ENCODE measurements at places on chromosomes 5 and 9.

DNA sequence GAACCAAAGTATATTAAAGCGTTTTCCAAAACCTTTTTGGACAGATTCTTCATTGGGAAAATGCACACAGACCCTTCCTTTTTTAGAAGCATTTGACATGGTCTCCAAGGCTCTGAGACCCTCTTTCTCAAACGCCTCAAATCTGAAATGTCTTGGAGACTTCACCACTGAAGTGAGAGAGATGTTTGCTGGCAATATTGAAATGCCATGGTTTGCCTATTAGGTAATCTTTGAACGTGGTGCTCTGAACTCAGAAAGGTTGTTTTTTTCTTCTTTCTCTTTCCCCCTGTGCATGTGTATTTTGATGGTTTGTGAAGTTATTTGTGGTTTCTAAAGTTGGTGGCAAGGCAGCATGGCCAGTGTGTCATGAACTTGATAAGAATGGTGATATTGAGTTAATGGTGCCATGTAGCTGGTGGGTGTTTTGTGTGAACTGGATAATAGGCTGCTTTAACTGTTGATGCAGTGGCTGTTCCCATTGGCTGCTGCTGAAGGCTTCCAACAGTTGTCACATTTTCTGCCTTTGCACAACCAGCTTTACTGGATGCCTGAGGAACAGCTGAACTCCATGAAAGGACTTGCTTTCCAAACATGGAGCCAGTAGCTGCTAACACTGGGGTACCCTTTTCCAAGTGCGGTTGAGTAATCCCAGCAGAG lies 1.7 kb downstream of the PALM2AKAP2 start:
- no peak for DNase-seq

GRCh38 chr5:179901915-179902762 lies 5.6 kb downstream of the TBC1D9B start:
- DNase-seq: no peak

GRCh38 chr5:171710451-171711024 lies 75.1 kb upstream of the SMIM23 start:
- no peak for DNase-seq

DNA sequence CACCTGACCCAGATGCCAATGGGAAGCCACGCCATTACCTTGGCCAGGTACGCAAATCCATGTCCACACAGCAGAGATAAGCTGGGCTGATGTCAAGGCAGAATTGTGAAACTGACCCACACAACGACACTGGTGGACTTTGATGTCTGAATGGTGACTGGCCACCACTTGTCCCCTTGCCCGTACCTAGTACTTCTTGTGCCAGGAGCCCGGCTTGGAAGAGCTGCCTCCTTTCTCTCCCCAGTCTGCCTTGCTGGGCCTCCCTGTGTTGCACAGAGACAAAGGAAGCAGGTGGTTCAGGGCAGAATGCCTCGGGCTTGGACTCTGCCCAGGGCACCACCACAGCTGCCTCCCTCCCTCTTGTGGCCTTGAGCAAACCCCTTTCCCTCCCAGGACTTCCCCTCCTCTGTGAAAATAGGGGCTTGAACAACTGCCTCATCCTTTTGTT lies 23.3 kb downstream of the PTGES2 start:
- DNase-seq: no peak

GRCh38 chr5:133267601-133268000 lies 215.8 kb downstream of the HSPA4 start:
- DNase-seq: no peak

- no peak for DNase-seq
Measured at GRCh38 chr5:138978080-138978479, 102.9 kb upstream of the LRRTM2 start.

DNA sequence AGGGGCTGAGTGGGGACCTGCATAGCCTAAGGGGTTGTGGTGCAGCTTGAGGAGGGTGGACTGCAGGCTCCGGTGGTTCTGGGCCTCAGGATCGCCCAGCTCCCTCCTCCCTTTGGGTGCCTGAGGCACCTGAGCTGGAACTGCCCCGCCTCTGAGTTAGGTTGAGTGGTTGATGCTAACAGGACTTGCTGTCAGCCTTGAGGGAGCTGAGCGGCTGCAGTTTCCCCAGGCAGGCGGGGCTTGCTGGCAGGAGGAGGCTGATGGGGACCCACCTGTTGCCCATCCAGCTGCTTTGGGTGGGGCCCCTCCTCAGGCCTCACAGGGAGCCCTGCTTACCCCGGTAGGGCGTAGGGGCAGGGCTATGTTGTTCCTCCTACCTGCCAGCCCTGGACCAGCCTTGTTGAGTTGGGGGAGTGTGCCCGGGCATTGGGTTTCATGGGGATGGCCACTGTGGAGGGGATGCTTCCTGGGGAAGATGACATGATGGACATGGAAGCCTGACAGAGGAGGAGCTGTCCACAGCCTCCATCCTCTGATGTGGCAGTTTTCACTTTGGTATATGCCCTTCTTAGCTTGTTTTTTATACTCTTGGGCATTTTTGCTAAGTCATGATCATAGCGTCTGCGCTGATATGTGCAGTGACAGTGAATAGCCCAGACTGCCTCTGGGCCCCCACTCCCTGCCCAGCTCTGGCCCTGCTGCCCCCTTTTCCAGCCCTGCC lies 14.3 kb downstream of the WNK2 start:
- DNase-seq: no peak

DNA sequence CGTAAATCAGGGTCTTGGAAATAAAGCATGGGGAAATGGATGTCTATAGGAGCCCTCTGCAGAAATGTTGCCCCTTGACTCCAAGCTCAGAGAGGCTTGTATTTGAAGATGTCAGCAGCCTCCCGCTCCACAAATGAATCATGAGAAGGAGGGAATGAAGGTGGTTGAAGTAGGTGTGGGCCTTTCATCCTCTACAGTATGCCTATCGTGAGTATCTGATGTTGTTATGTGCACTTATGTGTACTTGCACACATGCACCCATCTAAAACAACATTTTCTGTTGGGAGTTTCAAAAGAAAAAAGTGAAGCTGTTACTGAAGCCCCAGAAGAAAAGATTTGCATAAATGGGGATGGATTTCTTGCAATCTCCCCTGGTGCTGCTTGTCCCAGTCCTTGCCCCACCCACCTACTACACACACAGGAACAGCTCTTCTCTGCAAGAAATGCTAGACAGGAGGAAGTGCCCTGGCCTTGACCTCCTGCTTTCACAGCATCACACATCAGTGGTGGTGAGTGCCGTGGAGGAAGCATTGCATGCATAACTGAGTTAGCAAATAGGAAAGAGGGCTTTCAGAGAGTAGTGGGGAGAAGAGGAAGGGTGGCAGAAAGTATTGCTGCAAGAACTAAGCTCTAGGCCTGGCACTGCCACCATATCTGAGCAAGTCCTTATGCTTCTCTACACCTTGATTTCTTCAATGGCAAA lies 156.1 kb downstream of the SNX18 start:
- DNase-seq: no peak

All from AG04449 (cell line).